Upper lobe of right lung (tissue), 1 donor: ENCODE measurements at places on chromosomes 13 and 19. TPM values are rescaled to one million over a fixed set of nuclear protein-coding genes. Genes with fewer than 3 reads are reported as not detected.

Gene NXNL1
- not detected for total RNA-seq

Gene HPN
- 36.4 TPM for total RNA-seq

Gene CYP4F12
- total RNA-seq = 3.7 TPM

Gene DCLK1
- 4.5 TPM for total RNA-seq

Gene C2CD4C
- total RNA-seq = 2.6 TPM

Gene THAP8
- total RNA-seq = 5.2 TPM

Gene CDC42EP5
- 38.2 TPM for total RNA-seq

Gene NKG7
- 25.1 TPM for total RNA-seq

Gene ANKLE1
- total RNA-seq = 0.64 TPM

Gene MYO16
- total RNA-seq = 0.46 TPM

Gene VSTM1
- 1.1 TPM for total RNA-seq

Gene DNAAF3
- 1.5 TPM for total RNA-seq

DNA sequence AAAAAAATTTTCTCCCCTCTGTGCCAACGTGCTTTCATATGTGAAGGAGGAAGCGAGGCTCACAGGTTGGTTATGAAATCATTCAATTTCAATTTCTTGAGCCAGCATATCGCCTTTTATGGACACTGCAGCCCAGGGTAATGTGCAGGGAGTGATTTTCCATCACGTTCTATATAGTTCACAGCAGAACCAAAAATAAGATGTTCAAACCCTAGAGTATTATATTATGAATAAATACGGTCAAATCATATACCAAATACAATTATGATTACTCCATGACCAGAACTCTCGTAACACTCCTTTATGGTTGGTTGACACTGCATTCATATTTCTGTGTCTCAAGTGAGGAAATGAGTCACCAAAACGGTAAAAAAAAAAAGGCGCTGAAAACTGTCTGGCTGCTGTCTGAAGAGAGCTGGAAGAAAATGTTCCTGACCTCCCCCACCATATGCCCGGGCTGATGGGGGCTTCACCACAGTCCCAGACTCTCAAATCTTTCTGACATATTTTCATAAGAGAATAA is 75.8 kb upstream of the UBAC2 start:
- no peak for DNase-seq
- H3K4me1 ChIP-seq = no peaks in the 10 kb centered on the region
- H3K27ac ChIP-seq = no peak overlapping the region
- no peaks in the 10 kb centered on the region for H3K36me3 ChIP-seq
- peaks cover 15% of the 10 kb centered on the region for H3K27me3 ChIP-seq

DNA sequence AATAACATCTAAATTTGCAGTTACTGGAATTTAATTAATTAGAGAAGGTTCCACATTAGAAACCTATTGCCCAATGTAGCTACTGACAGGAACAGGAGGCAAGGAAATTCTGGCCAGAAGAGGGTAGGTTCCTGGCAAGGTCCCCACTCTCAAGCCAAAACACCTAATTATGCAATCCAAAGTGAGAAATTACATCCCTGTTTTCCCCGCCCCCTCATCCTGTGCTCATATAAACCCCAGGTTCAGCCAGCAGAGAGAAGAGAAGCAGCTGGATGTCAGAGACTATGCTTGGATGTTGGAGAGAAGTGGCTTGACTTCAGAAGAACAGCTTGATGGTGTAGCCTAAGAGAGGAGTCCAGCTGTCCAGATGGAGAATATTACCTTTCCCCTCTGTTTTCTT is 951.3 kb upstream of the PRR20A start:
- H3K4me1 ChIP-seq = no peaks in the 10 kb centered on the region
- DNase-seq = no peak
- H3K36me3 ChIP-seq = no peaks in the 10 kb centered on the region
- no peak overlapping the region for H3K4me3 ChIP-seq

GRCh38 chr13:50073340-50073739 is 58.1 kb downstream of the KCNRG start:
- H3K4me3 ChIP-seq = no peak overlapping the region
- DNase-seq = no peak
- no peaks in the 10 kb centered on the region for H3K27me3 ChIP-seq
- H3K27ac ChIP-seq = no peak overlapping the region

- peak overlapping the region; percentile 69 for H3K4me3 ChIP-seq
- H3K27me3 ChIP-seq = no peaks in the 10 kb centered on the region
- H3K27ac ChIP-seq = peak overlapping the region; percentile 82
- H3K4me1 ChIP-seq = peaks cover 16% of the 10 kb centered on the region
- peak; percentile 72 for DNase-seq
Measured at GRCh38 chr19:16185768-16186123, 536 bp downstream of the FAM32A start.

DNA sequence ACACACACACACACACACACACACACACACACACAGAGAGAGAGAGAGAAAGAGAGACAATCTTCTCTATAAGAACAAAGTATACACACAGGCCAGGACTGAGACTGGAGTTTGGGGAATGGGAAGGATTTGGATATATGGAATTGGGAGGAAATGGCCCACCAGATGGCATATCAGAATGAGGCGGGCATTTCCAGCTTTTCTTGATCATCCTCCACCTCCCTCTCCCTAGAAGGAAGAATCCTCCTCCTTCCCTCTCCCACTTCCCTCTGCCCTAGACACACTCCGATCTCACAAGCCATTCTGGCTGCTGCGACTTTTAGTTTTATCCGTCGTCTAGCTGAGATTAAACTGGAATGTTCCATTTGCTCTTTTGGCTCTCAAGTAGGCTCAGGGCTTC is 10.0 kb upstream of the CEBPG start:
- no peaks in the 10 kb centered on the region for H3K4me1 ChIP-seq
- no peak for DNase-seq
- no peaks in the 10 kb centered on the region for H3K27me3 ChIP-seq
- H3K27ac ChIP-seq = no peak overlapping the region
- H3K36me3 ChIP-seq = no peaks in the 10 kb centered on the region

GRCh38 chr19:858868-859843 is at the start of gene CFD:
Gene CFD, plus strand, starts transcription at chr19:859664. Its CDS starts 26 bp downstream, at chr19:859690.
- H3K4me1 ChIP-seq = peaks cover 14% of the 10 kb centered on the region
- H3K27me3 ChIP-seq = no peaks in the 10 kb centered on the region
- no peaks in the 10 kb centered on the region for H3K36me3 ChIP-seq
- peak within 1 kb of the TSS; percentile 55 for H3K4me3 ChIP-seq

- no peak overlapping the region for H3K4me3 ChIP-seq
- no peaks in the 10 kb centered on the region for H3K4me1 ChIP-seq
- no peaks in the 10 kb centered on the region for H3K36me3 ChIP-seq
- H3K27me3 ChIP-seq = no peaks in the 10 kb centered on the region
Measured at GRCh38 chr13:43758834-43759233, 27.9 kb downstream of the ENOX1 start.

- no peak overlapping the region for H3K27ac ChIP-seq
- no peaks in the 10 kb centered on the region for H3K4me1 ChIP-seq
- no peaks in the 10 kb centered on the region for H3K27me3 ChIP-seq
- DNase-seq = no peak
Measured at GRCh38 chr13:108427355-108427754, 157.8 kb downstream of the TNFSF13B start.

DNA sequence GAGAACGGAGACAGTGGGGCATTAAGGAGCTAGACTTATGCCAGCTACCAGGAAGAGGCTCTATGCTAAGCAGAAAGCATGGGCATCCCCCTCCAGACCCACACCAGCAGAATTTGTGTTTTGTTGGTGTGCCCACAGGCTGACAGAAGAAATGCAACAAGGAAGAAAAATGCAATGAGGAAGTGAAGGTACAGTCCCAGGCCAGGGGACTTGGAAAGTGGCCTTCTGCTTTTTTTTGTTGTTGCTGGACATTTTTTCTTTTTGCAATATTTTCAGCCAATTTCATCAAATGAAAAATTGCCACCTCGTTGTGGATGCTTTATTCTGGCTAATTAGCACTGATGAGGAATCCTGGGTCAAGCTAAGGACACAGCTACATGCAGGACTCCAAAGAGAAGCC is 167.7 kb downstream of the TSHZ3 start:
- H3K4me3 ChIP-seq = no peak overlapping the region
- H3K4me1 ChIP-seq = no peaks in the 10 kb centered on the region
- no peak overlapping the region for H3K27ac ChIP-seq
- no peak for DNase-seq

- H3K27ac ChIP-seq = no peak overlapping the region
- no peaks in the 10 kb centered on the region for H3K4me1 ChIP-seq
- H3K36me3 ChIP-seq = no peaks in the 10 kb centered on the region
- no peak overlapping the region for H3K4me3 ChIP-seq
- DNase-seq = no peak
Measured at GRCh38 chr19:38500450-38500849, 67.0 kb downstream of the RYR1 start.

DNA sequence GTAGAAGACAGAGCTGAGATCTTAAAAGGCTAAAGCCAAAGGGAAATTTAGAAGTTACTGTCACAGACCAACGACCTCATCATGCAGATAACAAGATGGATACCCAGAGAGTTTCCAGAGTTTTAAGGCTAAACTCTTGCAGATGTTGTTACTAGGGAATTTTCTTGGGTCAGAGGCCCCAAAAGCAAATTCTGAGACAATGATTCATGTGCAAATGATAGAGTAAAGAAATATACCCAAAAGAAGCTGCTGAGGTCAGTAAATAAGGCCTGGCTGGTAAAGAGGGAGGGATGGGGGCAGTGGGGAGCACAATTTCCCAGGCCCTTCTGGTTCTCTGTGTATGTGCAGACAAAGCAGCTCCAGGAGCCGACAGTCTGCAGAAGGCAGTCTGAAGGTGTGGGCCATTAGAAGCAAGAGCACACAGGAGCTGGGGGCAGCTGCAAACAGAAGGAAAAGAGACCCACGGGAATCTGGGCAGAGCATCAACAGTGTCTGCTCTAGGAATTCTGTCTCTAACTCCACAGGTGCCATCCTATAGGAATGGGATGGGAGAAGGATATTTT is 330.8 kb downstream of the TBC1D4 start:
- H3K27ac ChIP-seq = no peak overlapping the region
- H3K27me3 ChIP-seq = no peaks in the 10 kb centered on the region
- no peak for DNase-seq
- no peaks in the 10 kb centered on the region for H3K4me1 ChIP-seq
- no peaks in the 10 kb centered on the region for H3K36me3 ChIP-seq
- H3K4me3 ChIP-seq = no peak overlapping the region

GRCh38 chr19:45222724-45223123 is 22.5 kb downstream of the EXOC3L2 start:
- no peak for DNase-seq
- no peak overlapping the region for H3K4me3 ChIP-seq
- H3K27ac ChIP-seq = no peak overlapping the region
- no peaks in the 10 kb centered on the region for H3K36me3 ChIP-seq
